C1 segment of cervical spinal cord (tissue), 14 donors: ENCODE measurements at places on chromosomes 7 and 10.

DNA sequence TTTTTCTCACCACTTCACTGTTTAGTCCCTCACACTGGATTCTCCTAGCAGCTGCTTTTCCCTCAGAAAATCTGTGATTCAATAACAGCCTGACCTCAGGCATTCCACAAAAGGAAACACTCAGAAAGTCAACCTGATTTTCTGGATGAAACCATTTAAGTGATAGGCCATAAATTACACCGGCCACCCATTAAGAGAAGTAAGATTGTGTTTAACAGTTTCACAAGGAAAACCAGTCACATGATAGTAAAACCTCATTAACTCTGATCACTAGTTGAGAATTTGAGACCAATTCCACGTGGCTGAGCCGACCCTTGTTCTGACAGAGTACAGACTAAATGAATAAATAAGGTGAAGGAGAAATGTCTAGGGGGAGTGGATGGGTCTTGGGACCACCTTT lies 7.7 kb downstream of the GRM8 start:
- no peak for DNase-seq

GRCh38 chr10:123262456-123262855 lies 108.3 kb downstream of the BUB3 start:
- DNase-seq: no peak

- DNase-seq: no peak
Measured at GRCh38 chr7:28037220-28038010, 143.2 kb downstream of the JAZF1 start.

DNA sequence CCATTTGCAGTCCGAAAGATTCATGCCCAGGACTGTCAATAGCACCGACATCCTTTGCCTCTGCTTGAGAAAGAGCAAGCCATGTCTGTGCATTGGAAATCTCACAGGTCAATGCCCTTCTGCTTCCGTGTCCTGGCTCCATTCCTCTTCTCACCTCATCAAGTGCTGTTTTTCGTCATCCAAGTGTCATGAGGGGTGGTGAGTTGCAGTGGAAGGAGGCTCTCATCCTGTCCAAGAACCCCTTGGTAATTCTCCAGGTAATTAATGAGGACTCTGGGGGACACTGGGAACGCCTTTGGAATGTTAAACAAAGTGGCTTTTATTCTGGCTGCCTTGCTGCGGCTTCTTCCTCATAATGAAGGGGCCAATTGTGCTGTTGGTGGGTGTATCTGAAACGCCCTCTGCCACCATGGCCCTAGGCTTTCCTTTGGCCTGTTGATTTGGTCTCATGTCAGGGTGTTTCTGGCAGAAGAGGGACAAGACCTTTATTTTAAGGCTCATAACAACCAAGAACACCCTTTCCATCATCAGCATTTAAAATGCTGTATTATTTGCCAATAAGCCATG lies 57.7 kb downstream of the PPP1R3C start:
- no peak for DNase-seq

- no peak for DNase-seq
Measured at GRCh38 chr10:85864173-85864549, 502.4 kb downstream of the GRID1 start.

DNA sequence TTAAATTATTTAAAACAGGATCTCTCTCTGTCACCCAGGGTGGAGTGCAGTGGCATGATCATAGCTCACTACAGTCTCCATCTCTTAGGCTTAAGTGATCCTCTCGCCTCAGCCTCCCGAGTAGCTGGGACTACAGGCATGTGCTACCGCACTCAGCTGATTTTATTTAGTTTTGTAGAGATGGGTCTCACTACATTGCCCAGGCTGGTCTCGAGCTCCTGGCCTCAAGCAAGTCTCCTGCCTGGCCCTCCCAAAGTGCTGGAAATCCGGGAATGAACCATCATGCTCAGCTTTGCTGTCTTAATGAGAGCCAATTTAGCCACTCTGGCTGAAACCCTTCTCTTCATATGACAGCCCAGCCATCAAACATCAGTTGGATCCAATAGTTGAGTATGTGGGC lies 53.3 kb upstream of the NRP1 start:
- no peak for DNase-seq
